NCI-H2081 (cell line): ENCODE measurements at places on chromosomes 5 and 9.

DNA sequence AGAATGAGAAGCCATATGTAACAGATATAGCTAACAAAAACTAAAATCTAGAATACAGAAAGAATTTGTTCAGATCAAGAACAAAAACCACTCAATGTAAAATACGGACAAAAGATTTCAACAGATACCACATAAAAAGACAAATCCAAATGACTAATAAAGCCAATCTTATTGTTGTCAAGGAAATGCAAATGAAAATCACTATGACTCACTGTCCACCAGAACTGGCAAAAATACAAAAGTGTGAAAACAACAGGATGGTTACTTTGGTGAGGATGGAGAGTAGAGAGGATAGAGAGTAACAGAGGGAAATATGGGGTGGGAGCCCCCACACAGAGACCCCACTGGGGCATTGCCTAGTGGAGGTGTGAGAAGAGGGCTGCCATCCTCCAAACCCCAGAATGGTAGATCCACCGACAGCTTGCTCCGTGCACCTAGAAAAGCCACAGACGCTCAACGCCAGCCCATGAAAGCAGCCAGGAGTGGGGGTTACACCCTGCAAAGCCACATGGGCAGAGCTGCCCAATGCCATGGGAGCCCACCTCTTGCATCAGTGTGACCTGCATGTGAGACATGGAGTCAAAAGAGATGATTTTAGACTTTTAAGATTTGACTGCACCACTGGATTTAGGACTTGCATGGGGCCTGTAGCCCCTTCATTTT is 15.2 kb upstream of the RHOBTB3 start:
- no peak for DNase-seq

DNA sequence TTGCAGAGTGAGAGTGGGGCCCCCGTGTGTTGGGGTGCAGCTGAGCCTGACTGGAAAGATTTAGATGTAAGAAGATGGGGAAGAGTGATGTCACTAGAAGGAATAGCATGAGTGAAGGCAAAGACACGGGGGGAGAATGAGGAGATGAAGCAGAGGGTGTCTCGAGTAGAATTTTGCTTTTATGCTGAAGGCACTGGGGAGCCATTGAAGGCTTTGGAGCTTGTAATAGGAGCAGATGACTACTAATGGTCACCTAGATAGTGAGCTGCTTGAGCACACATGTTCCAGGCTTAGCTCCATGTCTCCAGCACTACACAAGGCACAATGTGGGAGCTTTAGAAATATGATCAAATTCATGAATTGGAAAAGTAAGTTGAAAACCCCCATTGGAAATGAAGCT is 32.1 kb downstream of the COL15A1 start:
- DNase-seq: no peak

DNA sequence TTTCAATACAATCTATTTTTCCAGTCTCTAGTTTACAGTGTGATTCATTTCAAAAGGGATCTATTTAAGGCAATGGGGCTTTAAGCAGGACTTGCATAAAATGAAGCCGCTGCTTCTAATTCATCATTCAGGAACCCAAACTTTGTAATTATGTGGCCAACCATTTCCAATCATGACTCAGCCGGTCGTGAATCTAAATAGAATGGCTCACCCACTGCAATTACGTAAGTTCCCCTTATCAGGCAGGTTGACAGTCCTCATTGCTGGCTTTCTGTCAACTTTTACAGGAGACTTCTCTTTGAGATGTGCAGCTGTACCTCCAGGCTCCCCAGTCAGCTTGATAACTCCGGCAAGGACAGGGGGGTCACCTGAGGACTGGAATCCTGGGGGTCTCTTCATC is 152.8 kb upstream of the DAP start:
- peak; percentile 38 for DNase-seq

DNA sequence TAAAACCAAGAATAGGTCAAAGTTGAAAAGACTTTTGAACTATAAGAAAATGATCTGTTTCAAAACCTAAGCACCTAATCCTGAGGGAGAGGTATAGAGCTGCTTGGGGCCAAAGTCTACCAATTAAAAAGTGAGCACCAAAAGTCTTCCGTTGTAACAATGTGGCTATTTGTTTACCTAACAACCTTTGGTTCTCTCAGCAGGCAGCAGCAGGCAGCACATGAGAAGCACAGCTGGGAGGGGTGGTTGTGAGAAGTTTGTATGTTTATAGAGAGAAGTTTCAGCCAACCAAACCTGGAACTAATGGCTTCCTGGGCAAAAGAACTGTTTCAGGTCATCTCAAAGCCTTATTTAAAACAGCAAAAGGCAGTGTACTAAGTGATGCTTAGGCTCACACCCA is 59.8 kb upstream of the TBC1D9B start:
- DNase-seq: no peak

DNA sequence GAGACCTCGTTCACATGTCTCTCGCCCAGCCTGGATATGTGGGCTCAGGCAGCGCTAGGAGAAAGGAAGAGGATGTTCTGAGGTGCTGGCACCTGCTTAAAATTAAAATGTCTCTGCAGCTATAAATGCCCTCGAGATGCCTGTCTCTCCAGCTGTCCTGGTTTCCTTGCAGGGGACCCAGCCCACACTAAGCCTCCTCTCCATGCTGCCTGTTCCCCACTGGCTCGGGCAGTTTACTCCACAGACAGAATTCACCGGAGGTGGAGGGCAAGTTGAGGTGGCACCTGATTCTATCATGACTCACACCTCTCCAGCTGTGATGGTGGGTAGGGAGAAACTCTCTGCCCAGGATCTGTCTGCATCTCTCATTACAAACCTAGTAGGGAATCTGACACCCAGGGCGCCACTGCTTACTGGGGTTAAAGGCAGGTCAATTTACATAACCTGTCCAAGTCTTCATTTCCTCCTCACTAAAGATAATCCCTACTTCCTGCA is 420.9 kb downstream of the SPOCK1 start:
- DNase-seq: peak; percentile 7

GRCh38 chr5:104650313-104651055 is 1087.9 kb upstream of the NUDT12 start:
- no peak for DNase-seq

- no peak for DNase-seq
Observed at GRCh38 chr9:99637641-99638040, 184.0 kb upstream of the NR4A3 start.

DNA sequence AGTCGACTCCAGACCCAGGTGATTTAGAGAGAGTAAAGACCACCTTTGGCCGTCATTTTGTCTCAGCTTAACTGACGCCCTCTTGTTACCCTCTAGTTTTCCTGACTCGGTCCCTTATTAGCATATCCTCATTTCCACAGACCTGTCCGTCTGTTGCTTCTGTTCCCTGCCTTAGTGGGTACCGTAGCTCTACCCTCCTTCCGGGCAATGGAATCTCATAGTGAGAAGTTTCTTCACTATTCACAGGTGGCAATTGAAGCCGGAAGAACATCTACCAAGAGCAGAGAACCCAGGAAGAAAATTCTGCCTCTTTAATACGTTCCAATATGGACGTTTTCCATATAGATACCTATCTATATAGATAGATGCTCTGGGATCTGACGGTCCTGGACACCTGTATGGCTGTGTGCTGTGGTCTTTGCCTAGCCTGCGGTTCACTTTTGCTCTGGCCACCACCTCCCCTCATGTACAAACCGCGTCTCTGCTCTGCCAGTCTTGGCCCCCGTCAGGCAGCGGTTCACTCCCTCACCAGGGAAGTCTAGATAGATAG is 652 bp upstream of the TMEM161B start:
- no peak for DNase-seq

- DNase-seq: no peak
Observed at GRCh38 chr9:11933926-11934325, 759.3 kb upstream of the TYRP1 start.

GRCh38 chr5:87190687-87191086 is 77.0 kb upstream of the RASA1 start:
- DNase-seq: no peak

- no peak for DNase-seq
Observed at GRCh38 chr9:90137801-90138200, 504.8 kb downstream of the DIRAS2 start.

DNA sequence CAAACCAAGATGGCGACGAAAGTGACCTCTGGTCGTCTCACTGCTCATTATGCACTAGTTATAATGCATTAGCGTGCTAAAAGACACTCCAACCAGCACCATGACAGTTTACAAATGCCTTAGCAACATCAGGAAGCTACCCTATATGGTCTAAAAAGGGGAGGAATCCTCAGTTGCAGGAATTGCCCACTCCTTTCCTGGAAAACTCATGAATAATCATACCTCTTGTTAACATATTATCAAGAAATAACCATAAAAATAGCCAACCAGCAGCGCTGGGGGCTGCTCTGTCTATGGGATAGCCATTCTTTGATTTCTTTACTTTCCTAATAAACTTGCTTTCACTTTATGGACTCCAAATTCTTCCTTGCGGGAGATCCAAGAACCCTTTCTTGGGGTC is 595.7 kb upstream of the KLF4 start:
- DNase-seq: no peak

GRCh38 chr5:36150676-36151433 is 832 bp downstream of the LMBRD2 start:
- peak; percentile 85 for DNase-seq

- DNase-seq: no peak
Observed at GRCh38 chr9:113913426-113914195, 37.5 kb downstream of the ZNF618 start.

DNA sequence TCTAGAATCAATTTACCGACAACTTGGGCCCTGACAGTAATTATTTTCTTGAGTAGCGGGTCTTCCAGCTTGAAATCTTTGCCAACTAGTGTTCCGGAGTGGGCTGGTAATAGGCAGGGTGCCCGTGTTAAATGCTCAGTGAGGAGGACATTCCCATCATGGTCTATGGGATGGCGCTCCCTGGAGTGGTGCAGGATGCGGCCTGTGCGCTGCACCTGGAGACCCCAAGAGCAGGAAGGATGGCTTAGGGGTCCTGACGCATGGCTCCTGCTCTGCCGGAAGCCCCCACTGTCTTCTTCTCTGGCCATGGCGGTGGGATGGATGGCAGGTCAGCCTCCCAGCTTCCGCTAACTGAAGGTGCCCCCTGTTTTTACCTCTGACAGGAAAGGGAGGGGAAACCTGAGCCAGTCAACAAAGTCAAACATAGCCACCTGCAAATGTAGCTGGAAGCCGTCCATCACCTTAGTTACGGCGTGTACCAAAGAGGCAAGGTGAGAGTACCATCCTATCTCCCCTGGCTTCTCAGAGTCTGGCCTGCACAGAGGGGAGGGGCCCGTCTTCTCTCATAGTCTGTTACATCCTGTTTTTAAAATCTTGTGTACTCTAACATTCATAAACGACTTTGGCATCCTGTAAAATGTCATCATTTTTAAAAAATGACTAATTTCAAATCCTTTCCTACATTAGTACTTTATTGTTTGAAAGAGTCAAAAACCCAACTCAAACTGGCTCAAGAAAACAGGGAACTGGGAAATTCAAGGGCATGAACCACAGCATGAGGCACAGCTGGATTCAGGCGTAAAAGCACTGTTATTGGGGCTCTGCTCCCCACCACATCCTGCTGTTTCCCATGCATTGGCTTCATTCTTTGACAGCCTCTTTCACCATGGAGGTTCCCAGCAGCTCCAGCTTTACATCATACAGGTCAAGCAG is 28.5 kb upstream of the UNC5A start:
- peak; percentile 49 for DNase-seq

DNA sequence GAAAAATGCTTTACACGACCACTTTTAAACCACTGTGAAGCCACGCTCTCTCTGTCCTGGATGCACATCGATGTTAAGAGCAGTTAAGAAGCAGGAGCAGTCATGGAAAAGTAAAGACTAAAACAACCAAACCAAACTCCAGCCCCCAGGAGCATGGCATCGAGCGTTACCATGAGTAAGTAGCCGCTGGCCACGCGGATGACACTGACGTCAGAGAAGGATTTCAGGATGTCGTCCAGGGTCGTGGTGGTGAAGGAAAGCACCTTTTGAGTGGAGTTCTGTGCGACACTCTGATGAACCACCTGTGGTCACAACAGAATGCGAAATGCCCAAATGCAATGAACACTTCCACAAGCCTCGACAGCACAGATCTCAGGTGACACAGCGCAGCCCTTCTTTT is 38.9 kb downstream of the PTCH1 start:
- DNase-seq: no peak

DNA sequence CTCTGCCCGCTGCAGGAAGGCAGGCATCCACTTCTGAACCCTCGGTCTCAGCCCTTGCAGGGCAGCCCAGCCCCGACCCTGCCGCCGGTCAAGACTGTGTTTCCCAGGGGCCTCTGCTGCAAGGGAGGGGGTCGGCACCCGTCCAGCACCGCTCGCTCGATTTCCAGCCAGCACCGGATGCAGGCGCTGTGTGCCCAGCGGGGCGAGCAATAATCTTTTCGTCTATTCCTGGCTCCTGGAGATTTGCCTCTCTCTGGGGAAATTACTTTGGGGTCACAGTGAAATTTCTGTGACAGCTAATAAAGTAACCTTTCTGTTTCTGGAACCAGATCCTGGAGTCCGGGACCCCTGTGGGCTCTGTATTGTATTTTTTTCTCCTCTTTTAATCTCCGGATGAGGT is 155.3 kb downstream of the COL23A1 start:
- DNase-seq: peak; percentile 11

DNA sequence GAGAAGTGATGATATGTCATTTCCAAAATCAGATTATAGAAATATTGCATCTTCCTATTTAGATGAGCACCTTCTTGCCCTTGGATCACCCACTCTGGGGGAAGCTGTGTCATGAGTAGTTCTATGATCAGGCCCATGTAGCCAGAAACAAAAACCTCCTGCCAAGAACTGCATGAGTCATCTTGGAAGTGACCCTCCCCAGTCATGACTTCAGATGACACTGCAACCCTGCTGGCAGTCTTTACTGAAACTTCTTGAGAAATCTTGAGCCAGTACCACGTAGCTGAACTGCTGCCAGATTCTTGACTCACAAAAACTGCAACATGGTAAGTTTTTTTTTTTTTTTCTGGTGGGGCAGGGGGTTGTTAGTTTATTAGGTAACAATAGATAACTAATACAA is 439.6 kb upstream of the PTGER4 start:
- no peak for DNase-seq

DNA sequence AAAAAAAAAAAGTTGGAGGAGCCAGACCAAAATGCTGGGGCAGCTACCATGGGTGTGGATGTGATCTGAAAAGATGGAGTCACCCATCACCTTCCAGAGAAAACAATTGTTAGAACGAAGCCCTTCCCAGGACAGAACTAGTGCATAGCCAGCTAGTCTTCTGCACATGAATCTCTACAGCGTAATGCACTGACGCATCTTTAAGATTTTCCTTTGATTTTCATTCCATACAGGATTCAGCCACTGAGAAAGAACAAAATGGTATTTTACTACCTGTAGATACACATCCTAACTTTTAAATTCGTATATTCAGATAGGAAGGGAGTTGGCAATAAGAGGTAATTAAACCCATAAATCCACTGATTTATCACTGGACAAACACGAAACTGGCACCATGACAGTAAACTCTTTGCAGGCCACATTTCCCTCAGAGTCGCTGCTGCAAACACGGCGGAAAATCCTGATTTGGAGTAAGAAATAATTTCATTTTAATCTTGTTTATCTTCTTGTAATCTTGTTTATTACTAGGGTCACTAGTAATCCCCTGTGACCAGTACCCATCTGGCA is 206.6 kb downstream of the SPOCK1 start:
- DNase-seq: no peak
